ENCODE measurements at places on chromosomes 12 and 14.
A peak's percentile ranks its signal among the peaks of the same experiment; 100 is the strongest.

DNA sequence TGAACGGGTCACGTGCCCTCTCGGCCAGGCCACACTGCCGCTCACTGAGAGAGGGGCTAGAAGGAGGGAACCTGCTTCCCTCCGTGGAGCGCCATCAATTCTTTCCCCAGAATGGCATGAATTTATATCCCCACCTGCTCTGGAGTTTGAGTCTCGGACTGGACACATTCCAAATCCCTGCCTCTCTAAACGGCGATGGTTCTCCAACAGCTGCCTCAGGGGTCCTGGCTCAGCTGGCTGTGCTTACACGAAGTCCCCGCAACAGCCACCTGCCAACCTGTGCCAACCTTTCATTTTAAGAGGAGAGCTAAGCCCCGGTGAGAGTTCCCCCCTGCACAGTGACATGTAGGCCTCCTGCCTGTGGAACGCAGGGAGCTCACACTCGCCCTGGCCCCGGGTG, 73.2 kb downstream of the RIMBP2 start:
- no peak for DNase-seq

- no peak for DNase-seq
These were observed 50.0 kb downstream of the PPFIBP1 start for GRCh38 chr12:27573972-27574371.

GRCh38 chr12:108468196-108468968, 46.7 kb upstream of the FICD start:
- DNase-seq, result no peak

- no peak for DNase-seq
These were observed 23.4 kb upstream of the ATXN7L3B start for GRCh38 chr12:74514098-74514872.

- DNase-seq, result no peak
These were observed 36.8 kb upstream of the CNTN1 start for GRCh38 chr12:40655451-40655850.

GRCh38 chr12:113041560-113041959, 15.0 kb upstream of the DTX1 start:
- DNase-seq, result no peak

- no peak for DNase-seq
These were observed 98.7 kb downstream of the GAS2L3 start for GRCh38 chr12:100672075-100672592.

DNA sequence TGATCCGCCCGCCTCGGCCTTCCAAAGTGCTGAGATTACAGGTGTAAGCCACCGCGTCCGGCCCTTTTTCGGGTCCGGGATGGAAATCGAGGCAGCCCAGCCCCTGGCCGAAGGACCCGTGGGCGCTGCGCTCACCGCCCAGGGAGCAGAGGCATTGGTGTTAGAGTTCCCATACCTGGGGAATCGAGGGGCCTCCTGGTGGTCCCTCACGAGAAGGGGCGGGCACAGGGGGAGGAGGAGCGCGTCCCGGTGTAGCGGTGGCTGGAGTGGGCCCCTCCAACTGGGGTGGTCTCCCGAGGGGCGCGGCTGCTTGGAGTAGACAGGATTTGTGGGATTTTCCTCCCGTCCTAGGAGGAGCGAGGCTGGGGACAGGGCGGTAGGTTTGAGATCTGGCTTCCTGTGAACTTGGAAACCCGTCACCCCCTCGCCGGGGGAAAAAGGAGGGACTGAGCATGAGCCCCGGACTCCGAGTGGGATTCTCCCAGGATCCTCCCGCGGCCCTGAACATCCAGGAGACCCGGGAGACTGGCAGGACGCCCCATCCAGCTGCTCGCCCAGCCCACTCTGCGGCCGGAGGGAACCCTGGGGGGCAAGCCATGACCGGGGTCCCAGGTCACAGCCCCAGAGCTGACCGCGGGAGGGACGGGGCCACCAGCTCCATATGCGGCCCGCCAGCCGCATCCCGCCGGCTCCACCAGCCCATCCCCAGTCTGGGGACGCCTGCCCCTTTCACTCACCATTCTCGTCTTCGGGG, 70.9 kb downstream of the ASCL4 start:
- DNase-seq, result no peak

DNA sequence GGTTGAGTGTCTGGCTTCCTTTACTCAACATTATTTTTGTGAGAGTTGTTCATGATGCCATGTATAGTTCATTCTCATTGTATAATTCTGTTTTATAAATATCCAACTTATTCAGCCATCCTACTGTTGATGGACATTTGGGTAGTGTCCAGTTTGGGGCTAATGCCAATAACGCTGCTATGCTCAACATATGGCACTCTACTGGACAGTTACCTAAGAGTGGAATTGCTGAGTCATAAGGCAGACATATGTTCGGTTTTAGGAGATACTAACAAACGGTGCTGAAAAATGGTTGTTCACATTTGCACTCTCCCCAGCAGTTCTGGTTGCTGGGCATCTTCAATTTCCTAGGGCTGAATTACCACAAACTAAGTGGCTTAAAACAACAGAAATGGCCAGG, 28.7 kb upstream of the P2RX4 start:
- no peak for DNase-seq

GRCh38 chr12:14784471-14784870, 18.8 kb downstream of the WBP11 start:
- DNase-seq, result no peak

- DNase-seq, result no peak
These were observed 1207.3 kb downstream of the SLC16A7 start for GRCh38 chr12:60803147-60803546.

- DNase-seq, result no peak
These were observed 9.4 kb downstream of the GCH1 start for GRCh38 chr14:54893151-54893760.

- DNase-seq, result no peak
These were observed 23.6 kb downstream of the BDKRB1 start for GRCh38 chr14:96279564-96279963.

DNA sequence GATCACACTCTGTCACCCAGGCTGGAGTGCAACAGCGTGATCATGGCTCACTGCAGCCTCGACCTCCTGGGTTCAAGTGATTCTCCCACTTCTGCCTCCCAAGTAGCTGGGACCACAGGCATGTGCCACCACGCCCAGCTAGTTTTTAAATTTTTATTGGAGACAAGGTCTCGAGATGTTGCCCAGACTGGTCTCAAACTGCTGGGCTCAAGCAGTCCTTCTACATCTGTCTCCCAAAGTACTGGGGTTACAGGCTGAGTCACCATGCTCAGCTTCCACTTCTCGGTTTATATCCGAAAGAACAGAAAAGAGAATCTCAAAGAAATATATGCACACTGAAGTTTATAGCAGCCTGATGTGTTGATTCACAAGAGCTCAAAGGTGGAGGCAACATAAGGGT, 107.5 kb downstream of the SCARB1 start:
- DNase-seq, result no peak

GRCh38 chr14:101350021-101350420, 211.3 kb upstream of the DIO3 start:
- no peak for DNase-seq

DNA sequence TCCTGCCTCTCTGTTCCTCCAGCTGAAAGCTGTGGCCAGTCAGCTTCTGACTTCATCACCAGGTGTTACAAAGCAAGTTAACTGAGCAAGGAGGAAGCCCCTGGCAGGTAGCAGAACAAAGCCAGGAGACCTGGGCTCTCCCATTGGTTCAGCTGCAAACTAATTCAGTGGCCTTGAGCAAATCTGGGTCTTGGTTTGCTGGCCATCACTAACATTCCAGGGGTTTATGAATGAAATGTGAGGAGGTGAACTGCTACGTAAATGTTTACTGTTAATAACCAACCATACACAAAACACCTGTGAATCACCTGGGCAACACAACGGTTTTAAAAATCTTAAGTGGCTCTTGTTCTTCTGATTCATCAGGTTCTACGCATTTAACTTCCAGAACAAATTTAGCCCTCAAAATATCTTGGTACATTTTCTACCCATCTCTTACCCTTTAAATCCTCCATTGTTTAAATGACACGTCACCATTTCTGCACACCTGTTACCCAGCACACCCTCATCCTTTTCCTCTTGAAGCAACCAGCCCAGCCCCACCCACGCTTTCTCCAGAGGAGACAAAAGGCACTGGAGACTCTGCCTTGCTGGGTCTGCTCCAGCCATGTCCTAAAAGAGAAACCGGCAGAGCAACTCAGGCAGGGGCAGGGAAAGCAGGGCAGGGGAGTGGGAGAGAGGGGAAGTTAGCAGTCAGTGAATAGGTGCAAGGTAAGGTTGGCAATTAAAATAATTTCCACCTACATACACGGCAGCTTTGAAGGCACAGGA, 49.3 kb upstream of the TSPAN11 start:
- DNase-seq, result no peak

- DNase-seq, result no peak
These were observed 165.4 kb downstream of the SLC15A5 start for GRCh38 chr12:16112130-16112529.

- no peak for DNase-seq
These were observed 170.7 kb downstream of the NUAK1 start for GRCh38 chr12:105968025-105968424.

DNA sequence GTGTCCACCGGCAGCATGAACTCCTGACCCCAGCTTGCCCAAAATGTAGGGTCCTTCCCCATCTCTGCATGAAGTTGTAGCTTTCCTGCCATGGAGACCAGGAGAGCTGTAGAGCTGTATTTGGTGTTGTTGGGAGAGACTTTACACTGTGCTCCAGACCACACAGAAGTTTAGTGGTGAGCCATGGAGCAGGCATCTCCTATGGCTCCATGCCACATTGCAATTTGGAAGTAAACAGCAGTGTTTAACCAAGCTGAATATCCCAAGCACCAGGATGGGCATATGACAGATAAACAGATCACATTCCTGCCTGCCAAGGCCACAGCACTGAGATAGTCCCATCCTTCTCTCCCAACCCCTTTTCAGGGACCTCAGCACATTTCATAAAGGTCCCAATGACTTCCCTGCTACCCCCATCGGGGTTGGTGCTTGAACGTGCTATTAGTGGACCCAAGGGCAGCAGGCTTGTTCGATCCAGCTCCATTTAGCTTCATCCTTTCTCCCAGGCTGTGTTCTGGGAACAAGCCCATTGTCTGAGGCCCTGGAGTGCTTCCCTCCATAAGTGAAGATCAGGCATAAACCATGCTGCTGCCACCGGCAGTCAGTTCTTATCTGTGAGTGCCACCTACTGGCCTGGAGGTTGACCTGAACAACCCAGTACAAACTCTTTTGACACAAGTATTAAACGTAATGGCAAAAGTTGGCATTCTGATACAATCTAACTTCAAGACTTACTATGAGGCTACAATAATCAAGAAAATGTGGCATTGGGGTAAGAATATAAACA, 172.3 kb upstream of the ATXN7L3B start:
- no peak for DNase-seq

DNA sequence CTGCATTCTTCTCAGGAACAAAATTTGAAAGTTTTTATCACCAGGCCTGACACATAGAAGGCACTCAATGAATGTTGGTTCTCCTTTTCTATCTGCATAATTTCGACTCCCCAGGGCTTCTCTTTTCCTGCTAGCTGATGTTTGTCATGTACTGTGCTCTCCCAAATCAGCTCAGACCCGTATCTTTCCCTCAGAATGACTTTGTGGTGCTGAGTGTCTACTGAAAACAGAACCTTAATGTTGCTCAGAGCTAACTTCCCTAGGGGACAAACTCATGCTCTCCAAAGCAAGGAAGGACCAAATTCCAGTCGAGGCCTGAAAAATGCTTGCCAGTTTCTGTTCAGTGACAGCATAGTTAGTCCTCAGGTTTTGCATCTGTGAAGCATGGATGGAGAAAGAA, 1.9 kb downstream of the ARHGDIB start:
- DNase-seq, result no peak

DNA sequence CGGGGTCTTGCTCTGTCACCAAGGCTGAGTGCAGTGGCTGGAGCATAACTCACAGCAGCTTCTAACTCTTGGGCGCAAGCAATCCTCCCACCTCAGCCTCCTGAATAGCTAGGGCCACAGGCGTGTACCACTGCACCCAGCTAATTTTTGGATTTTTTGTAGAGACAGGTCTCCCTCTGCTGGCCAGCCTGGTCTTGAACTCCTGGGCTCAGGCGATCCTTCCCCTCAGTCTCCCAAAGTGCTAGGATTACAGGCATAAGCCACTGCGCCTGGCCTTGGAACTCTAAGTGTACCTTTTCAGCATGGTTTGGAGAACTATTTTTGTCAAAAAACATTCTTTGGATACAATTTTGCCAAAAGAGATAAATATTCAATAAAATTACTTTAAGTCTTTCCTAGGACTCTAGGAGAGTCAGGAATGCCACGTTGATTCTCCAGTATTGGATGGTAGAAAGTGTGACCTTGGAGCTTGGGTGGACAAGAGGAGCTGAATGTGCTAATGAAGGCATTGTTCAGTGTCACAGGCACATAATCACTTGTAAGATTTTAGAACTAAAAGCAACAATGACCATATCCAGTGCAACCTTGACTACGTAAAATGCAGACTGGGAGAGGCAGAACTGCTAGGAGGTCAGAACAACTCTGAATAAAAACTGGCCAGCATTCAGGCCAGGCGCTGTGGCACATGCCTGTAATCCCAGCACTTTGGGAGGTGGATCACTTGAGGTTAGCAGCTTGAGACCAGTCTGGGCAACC, 2.8 kb downstream of the SRSF9 start:
- peak; percentile 33 for DNase-seq

- DNase-seq, result no peak
These were observed 110.6 kb downstream of the BMP4 start for GRCh38 chr14:53845813-53846693.

- DNase-seq, result no peak
These were observed 115.5 kb upstream of the FKBP4 start for GRCh38 chr12:2679068-2679815.

GRCh38 chr14:28102814-28103213, 663.8 kb upstream of the FOXG1 start:
- DNase-seq, result no peak

GRCh38 chr14:69979882-69980281, 100.7 kb downstream of the SMOC1 start:
- no peak for DNase-seq

DNA sequence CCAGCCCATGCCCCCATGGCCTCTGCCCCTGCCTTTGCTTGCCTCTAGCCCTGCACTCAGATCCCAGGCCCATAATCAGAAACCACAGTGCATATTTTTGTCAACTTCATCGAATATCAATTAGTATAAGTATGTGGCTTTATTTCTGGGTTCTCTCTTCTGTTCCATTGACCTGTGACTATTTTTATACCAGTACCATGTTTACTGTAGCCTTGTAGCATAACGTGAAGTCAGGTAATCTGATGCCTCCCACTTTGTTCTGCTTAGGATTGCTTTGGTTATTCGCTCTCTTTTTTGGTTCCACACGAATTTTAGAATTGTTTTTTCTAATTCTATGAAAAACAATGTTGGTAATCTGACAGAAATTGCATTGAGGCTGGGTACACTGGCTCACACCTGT, 14.9 kb downstream of the EEA1 start:
- DNase-seq, result no peak

GRCh38 chr12:109057376-109057775, 5.0 kb downstream of the USP30 start:
- no peak for DNase-seq

DNA sequence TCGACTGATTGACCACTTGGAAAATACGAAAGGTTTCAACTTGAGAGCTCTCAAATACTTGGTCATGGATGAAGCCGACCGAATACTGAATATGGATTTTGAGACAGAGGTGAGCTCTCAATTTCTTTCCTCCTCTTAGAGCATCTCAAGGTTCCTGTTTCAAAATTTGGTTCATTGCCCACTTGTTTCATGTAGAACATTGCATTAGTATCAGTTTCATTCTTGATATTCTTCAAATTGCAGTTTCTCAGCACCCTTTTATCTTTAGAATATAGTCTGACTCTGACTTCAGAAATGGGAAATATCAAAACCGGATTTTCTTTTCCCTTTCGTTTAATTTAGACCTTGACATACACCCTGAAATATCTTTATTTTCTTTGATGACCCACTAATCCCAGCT, 8.8 kb downstream of the DDX47 start:
- no peak for DNase-seq

- no peak for DNase-seq
These were observed 76.1 kb downstream of the RBM19 start for GRCh38 chr12:113889891-113890581.
